ENCODE measurements at places on chromosomes 2 and 18.

DNA sequence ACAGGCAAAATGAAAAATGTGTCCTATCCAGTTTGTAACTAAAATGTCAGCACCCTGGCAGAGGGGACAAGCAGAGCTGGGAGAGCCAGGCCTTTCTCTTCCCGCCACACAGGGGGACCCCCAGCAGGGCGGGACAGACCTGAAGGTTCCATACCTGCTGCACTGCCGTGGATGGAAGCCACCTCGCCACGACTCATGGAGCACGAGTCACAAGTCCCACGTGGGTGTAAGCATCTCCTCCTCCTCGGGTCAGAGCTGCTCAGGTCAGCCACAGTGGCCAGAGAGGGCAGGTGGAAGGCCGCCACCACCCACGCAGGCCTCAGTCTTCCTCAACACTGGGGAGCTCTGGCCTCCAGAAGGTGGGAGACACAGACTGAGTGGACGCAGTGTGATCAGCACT, 21.0 kb downstream of the C1QL2 start:
- no peak for DNase-seq

GRCh38 chr2:172558372-172558771, 2.5 kb downstream of the PDK1 start:
- DNase-seq: no peak

DNA sequence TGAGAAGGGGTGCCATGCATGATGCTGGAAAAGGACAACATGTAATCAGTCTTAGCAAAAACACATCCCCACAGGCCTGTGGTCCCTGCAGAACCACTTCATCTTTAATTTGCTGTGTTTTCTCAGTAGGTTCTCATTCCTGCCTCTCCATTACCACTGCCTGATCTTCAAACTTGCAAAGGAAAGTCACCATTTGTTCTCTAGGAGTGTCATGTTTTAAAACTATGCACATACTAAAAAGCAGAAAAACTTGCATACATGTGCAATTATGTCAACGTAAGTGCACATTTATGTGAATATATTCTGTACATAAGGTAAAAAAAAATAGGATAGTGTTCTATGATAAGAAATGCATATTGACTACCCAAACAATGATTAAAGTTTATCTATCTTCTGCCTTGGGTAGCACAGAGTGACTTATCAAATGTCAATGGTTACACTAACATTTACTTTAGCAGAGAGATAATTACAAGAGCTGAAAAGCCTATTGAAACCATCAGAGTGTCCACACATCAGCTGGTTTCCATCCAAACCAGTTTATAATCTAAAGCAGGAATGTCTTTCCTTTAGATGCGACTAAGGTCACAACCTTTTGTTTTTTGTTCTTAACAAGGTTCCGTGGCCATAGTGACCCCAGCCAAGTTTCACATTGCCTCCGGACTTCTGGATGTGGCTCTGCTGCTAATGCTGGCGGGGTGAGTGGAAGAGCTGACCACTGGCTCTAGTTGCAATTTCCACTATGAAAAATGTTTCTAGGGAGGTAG, 58.7 kb upstream of the RMDN2 start:
- DNase-seq: no peak

- DNase-seq: no peak
Observed at GRCh38 chr18:31426021-31426420, 21.5 kb upstream of the DSG3 start.

- no peak for DNase-seq
Observed at GRCh38 chr2:62568983-62569837, 63.2 kb upstream of the TMEM17 start.

- no peak for DNase-seq
Observed at GRCh38 chr2:118056165-118056534, 32.1 kb upstream of the INSIG2 start.

DNA sequence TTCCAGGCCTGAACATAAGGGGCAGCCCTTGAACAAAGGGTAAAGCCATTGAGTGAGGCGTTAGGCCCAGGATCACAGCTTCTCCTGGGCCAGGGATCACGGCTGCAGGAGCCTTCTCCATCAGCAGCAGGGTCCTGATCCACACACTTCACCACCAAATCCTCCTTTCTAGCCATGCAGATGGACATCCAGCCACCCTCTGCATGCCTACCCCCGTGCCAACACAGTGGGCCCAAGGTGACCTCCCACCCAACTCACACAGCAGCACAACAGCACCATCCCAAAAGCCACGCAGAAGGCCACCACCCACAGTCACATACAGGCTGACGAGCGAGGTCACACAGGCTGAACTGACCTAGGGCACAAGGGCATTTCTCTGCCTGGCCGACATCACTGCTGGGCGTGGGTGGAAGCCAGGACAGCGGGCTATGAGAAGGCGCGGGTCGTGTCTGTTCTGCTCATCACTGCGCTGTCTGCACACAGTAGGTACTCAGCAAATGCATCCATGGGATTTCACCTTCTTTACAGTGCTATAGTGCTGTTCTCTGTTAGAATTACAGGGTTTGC, 31.2 kb downstream of the TFCP2L1 start:
- DNase-seq: no peak

DNA sequence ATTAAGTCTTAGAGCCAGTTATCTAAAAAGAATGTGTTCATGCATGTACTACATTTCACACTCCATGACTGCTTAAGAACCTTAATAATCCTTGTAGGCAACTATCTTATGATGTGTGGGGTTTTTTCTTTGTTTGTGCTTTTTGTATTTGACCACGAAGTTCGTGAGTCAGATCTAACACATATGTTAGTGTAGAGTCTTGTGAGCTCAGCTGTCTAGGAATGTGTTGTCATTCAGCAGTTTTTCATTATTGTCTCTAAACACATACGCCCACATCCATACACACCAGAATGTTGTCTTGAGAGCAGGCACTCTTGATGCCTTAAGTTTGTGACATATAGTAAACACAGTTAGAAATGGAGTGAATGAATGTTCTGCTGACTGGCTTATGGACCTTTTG, 38.4 kb downstream of the CAB39 start:
- DNase-seq: no peak

DNA sequence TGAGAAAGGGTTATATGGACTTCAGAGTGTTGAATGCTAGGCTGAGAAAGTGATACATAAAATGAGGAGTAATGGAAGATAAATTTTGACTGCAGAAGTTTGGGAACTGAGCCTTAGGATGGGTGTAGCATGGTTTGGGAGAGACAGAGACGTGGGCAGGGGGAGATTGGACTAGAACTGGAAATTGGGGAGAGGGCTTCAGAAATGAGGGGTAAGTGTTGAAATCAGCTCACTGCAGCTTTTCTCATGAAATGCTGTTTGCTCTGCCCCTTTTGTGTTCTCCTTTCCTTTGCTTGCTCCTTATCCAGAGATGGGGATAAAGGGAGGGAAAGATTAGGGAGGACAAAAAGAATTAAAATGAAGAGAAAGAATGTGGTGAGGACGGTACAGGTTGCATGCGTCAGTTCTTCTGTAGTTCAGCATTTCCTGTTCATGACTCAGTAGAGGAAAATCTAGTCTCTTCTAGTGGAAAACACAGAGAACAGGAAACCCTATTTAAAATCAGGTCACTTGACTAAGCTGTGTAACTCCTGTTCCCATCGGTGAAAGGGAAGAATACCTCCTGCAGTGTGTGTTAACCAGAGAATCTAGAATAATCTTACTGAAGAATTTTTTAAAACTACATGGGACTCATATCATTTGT, 105.6 kb downstream of the CRIM1 start:
- DNase-seq: peak; percentile 63

DNA sequence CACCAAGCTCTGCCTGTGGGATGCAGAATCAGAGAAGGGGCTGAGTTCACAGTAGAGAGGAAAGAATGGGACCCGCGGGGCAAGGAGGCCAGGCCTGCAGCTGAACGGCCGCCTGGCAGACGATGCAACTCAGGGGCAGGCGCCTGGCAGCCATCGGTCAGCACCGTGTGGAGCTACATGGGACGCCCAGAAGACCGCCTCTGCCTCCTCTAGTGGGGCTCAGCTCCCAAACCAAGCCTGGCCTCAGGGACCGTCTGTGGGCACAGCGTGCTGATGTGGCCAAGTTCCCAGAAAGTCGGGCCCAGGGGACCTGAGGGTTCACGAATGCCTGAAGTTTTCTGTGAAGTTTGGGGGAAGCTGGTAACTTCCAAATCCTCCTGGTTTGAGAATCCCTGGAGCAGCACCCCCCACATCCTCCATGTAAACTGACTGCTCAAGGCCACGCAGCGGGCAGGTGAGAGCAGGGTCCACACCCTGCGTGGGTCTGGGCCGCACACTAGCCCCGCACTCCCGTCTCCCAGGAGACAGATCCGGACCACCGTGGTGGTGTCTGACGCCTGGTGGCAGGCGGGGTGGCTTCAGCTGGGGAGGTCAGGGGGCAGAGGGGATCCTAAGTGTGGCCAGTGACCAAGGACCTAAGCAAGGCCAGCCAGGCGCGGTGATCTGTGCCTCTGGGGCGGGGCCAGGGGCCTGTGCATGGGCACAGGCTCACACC, 14.6 kb downstream of the SNORC start:
- no peak for DNase-seq

- no peak for DNase-seq
Observed at GRCh38 chr18:21701621-21702020, 3.0 kb downstream of the ABHD3 start.

- peak; percentile 86 for DNase-seq
Observed at GRCh38 chr2:214593727-214594126, 182.9 kb downstream of the VWC2L start.

DNA sequence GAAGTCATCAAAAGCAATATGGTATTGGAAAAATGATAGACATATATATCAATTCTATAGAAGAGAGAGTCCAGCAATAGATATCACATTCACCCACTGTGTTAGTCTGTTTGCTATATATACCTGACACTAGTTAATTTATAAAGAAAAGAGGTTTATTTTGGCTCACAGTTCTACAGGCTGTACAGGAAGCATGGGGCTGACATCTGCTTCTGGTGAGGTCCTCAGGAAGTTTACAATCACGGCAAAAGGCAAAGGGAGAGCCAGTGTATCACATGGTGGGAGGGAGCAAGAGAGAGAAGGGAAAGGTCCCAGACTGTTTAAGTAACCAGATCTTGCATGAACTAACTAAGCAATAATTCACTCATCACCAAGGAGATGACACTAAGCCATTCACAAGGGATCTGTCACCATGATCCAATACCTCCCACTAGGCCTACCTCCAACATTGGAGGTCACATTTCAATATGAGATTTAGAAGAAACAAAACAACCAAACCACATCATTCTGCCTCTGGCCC, 470.6 kb downstream of the METTL4 start:
- DNase-seq: no peak

- DNase-seq: no peak
Observed at GRCh38 chr2:155633887-155634570, 698.5 kb downstream of the NR4A2 start.

DNA sequence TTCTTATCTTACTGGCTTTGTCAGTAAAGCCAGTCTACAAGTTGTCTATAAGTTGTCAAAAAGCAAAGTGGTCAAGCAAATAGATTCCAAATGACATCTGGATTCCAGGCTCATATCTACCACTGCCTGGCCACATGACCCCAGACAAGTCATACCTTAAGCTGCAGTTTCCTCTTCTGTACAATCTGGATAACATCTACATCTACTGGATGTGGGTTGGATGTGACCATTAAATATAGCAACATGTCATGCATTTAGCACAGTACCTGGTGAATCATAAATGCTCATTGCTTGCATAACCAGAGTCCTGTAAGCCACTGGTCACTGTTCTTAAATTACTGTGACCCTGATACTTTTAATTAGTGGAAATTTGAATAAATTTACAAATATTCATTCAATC, 16.8 kb downstream of the COBLL1 start:
- DNase-seq: no peak

DNA sequence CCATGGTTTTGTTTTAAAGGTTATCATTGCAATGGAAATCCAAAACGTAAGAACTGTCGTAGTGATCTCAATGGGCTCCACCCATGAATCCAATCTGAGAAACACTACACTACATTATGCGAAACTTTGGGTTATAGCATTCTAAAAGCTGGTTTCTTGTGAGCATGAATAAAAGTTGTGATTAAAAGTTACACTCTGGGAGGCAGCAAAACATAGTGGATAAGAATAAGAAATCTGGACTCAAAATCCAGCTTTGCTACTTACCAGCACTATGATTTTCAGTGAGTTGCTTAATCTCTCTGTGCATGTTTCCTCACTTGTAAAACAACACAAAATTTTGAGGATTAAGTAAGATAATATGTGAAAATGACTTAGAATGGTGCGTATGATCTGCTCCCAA, 25.7 kb upstream of the THOC1 start:
- DNase-seq: no peak

DNA sequence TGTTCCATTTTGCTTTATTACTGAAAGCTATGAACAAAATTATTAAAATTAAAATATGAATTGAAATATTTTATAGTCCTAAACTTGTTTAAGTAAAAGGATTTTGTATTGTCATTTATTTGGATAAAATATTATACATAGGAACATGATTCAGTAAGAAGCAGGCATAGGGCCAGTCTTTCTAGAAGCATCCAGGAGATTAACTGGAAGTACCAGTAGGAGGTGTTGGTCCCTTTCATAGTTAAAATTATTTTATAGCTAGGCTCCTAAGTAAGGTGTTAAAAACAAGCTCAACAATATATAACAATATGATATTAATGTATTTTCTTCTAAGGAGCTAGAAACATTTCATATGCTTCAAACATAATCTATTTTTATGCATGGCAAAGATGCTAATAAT, 43.7 kb downstream of the FIGN start:
- DNase-seq: no peak

- peak; percentile 28 for DNase-seq
Observed at GRCh38 chr2:69185807-69186206, 172.8 kb downstream of the ANTXR1 start.

- no peak for DNase-seq
Observed at GRCh38 chr2:15733867-15734673, 142.4 kb downstream of the DDX1 start.

- DNase-seq: no peak
Observed at GRCh38 chr2:189542145-189542882, 38.3 kb downstream of the SLC40A1 start.

GRCh38 chr2:162215162-162215561, 28.1 kb downstream of the FAP start:
- no peak for DNase-seq

DNA sequence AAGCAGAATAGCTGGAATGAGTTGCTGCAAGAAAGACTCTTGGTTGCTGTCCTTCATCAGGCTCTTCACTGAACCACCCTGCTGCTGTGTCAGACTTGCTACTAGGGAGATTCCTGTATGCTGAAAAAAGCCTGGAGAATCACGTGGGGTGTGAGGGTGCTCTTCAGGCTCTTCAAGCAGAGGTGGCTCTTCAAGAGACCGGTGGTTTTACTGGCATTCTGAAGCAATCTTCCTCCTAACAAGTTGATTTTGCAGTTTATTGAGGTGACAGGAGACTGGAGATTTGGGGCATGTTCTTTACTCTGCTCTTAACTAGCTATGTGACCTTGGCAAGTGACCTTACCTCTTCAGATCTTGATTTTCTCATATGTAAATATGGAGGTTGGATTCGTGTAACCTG, 14.1 kb downstream of the TMEM178A start:
- DNase-seq: no peak

- no peak for DNase-seq
Observed at GRCh38 chr2:133829450-133830020, 261.3 kb upstream of the NCKAP5 start.

Data from smooth muscle cell of the brain vasculature (primary cell).